Activated T-helper 1 cell treated with anti-CD3 and anti-CD28 coated beads, Interleukin-12 subunit alpha, Interleukin-12 subunit beta, Interleukin-2, Interleukin-4 antibody, amounts not matched to agents 30 ng/mL and 10 ng/mL and 1 ng/mL, durations not matched to agents 14 hours and 24 hours and 36 hours (primary cell): ENCODE measurements at places on chromosomes 3 and 15. TPM values are rescaled to one million over a fixed set of nuclear protein-coding genes. Genes with fewer than 3 reads are reported as not detected.

GRCh38 chr3:184336547-184337398 lies 627 bp upstream of the FAM131A start:
- H3K4me1 ChIP-seq: peaks cover 65% of the 10 kb centered on the region
- peaks cover 39% of the 10 kb centered on the region for H3K36me3 ChIP-seq
- H3K27ac ChIP-seq: peak overlapping the region; percentile 88
- peaks cover 2% of the 10 kb centered on the region for H3K27me3 ChIP-seq
- DNase-seq: no peak
- H3K4me3 ChIP-seq: peak overlapping the region; percentile 87

DNA sequence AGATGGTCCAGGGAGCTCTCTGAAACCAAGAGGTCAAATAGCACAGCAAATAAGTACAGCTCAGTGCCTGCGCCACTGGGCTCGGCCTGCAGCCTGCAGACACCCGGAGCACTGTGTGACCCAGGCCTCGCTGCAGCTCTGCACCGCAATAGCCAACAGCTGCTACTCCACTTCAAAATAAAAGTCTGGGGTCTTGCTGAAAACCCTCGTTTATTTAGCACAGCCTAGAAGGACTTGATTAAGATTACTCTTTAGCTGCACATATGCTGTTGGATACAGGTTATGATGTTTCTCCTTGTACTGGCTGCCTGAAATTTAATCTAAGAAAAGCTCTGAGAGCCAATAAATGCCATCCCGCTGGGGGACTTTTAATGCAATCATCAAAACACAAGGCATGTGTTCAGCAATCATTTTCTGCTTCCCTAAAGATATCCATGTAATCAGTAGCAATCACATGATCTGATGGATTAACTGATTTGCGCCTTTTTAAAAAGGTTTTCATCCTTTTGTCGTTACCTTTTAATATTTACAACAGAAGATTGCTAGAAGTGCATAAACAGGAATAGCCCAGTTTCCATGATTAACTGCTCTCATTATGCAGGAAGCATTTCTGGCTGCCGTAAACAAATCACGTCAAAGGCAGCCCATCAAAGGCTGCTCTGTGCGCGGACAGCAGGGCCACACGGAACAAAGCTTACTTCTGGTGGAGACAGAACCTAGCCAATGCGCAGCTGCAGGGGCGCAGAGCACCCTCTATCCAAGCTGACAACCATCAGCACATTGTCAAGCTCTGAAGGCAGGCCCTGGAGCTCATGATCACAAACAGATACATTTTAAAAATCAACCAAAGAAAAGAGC lies 58.8 kb downstream of the CLASP2 start:
- no peaks in the 10 kb centered on the region for H3K27me3 ChIP-seq
- H3K4me1 ChIP-seq: peaks cover 12% of the 10 kb centered on the region
- no peak overlapping the region for H3K27ac ChIP-seq
- no peak for DNase-seq
- H3K4me3 ChIP-seq: peak overlapping the region; percentile 3
- H3K36me3 ChIP-seq: peaks cover 2% of the 10 kb centered on the region

GRCh38 chr3:140472306-140473020 lies 205.4 kb upstream of the TRIM42 start:
- H3K27ac ChIP-seq: no peak overlapping the region
- H3K36me3 ChIP-seq: no peaks in the 10 kb centered on the region
- no peak for DNase-seq
- H3K4me3 ChIP-seq: no peak overlapping the region
- peaks cover 2% of the 10 kb centered on the region for H3K27me3 ChIP-seq
- no peaks in the 10 kb centered on the region for H3K4me1 ChIP-seq

DNA sequence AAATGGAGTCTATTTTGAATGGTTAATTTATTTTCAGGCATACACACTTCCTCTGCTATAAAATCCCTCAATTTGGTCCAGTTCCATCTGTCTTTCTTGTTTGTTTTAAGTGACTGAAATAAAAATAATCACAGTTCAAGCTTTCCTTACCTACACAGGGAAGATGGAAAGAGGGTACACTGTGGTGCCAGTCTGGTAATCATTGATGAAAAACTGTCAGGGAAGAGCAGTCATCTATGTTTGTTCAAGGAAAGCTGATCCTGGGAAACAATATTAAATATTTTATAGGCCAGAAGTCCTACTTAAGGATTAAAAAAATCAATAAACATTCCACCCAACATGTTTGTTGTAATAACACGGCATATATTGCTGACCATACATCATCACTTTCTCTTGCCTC lies 115.2 kb upstream of the KCNMB2 start:
- H3K36me3 ChIP-seq: no peaks in the 10 kb centered on the region
- H3K27me3 ChIP-seq: peaks cover 5% of the 10 kb centered on the region
- H3K27ac ChIP-seq: no peak overlapping the region
- no peaks in the 10 kb centered on the region for H3K4me1 ChIP-seq
- H3K4me3 ChIP-seq: no peak overlapping the region

GRCh38 chr15:85947021-85947420 lies 132.7 kb upstream of the AGBL1 start:
- H3K27ac ChIP-seq: no peak overlapping the region
- H3K36me3 ChIP-seq: no peaks in the 10 kb centered on the region
- H3K27me3 ChIP-seq: no peaks in the 10 kb centered on the region
- no peak overlapping the region for H3K4me3 ChIP-seq

Gene CDHR4
- total RNA-seq: not detected in 2 replicates

Gene GOLGA6B
- total RNA-seq: not detected in 2 replicates

GRCh38 chr3:194849166-194849875 lies 163.6 kb downstream of the FAM43A start:
- no peak overlapping the region for H3K4me3 ChIP-seq
- H3K4me1 ChIP-seq: no peaks in the 10 kb centered on the region
- no peaks in the 10 kb centered on the region for H3K36me3 ChIP-seq
- DNase-seq: no peak
- no peaks in the 10 kb centered on the region for H3K27me3 ChIP-seq

- H3K36me3 ChIP-seq: no peaks in the 10 kb centered on the region
- no peak overlapping the region for H3K27ac ChIP-seq
- DNase-seq: no peak
- peaks cover 9% of the 10 kb centered on the region for H3K4me1 ChIP-seq
- H3K27me3 ChIP-seq: peaks cover 29% of the 10 kb centered on the region
- H3K4me3 ChIP-seq: no peak overlapping the region
Measured at GRCh38 chr15:70327328-70327855, 229.7 kb upstream of the TLE3 start.

Gene SLITRK3
- not detected in 2 replicates for total RNA-seq

DNA sequence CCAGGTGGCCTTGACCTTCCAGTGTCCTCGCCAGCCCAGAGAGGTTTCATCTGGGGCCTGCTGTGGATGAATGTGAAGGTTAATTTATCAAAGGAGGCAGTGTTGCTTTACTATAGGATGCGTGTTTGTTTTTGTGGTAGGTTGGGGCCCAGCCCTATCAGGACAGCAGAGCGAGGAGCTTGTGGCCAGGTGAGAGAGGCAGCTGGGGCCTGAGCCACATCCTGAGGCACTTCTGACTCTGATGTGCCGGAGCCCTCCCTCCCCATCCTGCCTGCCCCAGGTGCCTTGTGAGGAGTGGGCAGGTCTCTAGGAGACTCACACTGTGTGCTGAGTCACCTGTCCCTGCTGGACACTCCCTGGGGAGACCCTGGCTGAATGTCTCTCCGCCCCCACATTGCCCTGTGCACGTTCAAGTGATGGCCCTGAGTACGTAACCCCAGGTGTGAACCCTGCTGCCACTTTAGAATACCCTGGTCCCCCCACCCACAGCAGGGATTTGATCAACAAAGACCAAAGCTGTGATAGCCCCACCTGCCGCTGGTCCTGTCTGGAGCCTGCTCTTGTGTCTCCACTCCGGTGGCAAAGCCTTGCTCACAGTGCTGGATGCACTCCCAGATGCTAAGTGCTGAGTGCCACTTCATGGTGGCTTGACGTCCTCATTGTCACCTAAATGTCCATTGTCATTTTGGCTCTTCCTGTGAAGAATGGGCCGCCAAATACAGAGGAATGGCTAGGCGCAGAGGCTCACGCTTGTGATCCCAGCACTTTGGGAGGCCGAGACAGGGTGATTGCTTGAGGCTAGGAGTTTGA lies 16.0 kb downstream of the FBLN2 start:
- H3K27ac ChIP-seq: no peak overlapping the region
- H3K27me3 ChIP-seq: peaks cover 7% of the 10 kb centered on the region
- no peak overlapping the region for H3K4me3 ChIP-seq
- no peak for DNase-seq

DNA sequence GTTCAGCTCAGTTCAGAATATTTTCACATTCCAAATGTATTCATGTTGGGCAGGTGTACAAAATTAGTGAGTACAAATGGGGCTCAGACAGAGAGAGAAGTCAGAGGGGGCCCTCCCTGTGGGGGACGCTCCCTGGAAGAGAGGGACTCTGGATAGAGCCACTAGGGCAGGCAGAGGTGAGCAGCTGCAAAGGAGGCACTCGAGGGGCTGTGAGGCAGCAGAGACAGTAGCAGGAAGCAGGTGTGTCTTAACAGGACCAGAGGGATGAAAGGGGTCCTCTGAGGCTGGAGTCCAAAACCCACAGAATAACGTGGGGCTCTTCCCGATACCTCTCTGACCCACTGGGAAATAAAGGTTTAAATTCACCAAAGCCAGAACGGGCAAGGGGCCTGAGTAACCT lies 127.1 kb downstream of the MEGF11 start:
- DNase-seq: no peak
- H3K36me3 ChIP-seq: no peaks in the 10 kb centered on the region
- no peak overlapping the region for H3K4me3 ChIP-seq
- H3K27ac ChIP-seq: no peak overlapping the region
- H3K4me1 ChIP-seq: no peaks in the 10 kb centered on the region

GRCh38 chr15:81242778-81243177 lies 46.1 kb downstream of the IL16 start:
- no peaks in the 10 kb centered on the region for H3K4me1 ChIP-seq
- no peak for DNase-seq
- H3K36me3 ChIP-seq: no peaks in the 10 kb centered on the region
- H3K27me3 ChIP-seq: peaks cover 8% of the 10 kb centered on the region
- H3K27ac ChIP-seq: no peak overlapping the region

Gene FOXB1
- total RNA-seq: 1.2 and 1.3 TPM in 2 replicates

- peak overlapping the region; percentile 49 for H3K27ac ChIP-seq
- DNase-seq: no peak
- peaks cover 11% of the 10 kb centered on the region for H3K4me1 ChIP-seq
- no peak overlapping the region for H3K4me3 ChIP-seq
- H3K36me3 ChIP-seq: no peaks in the 10 kb centered on the region
Measured at GRCh38 chr3:98784666-98785600, 21.8 kb downstream of the ST3GAL6 start.

DNA sequence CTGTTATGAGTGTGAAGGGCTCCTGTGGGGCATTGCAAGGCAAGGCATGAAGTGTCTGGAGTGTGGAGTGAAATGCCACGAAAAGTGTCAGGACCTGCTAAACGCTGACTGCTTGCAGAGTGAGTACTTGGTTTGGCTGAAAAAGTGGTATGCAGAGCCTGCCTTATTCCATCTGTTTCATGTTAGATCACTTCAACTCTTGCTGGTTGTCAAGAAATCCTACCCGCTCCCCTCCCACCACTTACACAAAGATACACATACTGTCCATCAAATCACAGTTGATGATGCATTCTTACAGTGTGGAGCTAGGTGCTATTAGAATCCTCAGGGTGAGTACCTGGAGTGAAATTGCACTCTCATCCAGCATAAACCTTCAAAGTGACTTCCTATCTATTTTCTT lies 272.1 kb downstream of the UNC13C start:
- H3K27ac ChIP-seq: no peak overlapping the region
- no peak overlapping the region for H3K4me3 ChIP-seq
- no peaks in the 10 kb centered on the region for H3K4me1 ChIP-seq
- no peaks in the 10 kb centered on the region for H3K27me3 ChIP-seq
- DNase-seq: no peak
- no peaks in the 10 kb centered on the region for H3K36me3 ChIP-seq

Gene C3orf85
- not detected in 2 replicates for total RNA-seq

- no peak for DNase-seq
- H3K27ac ChIP-seq: no peak overlapping the region
- no peaks in the 10 kb centered on the region for H3K4me1 ChIP-seq
- H3K27me3 ChIP-seq: no peaks in the 10 kb centered on the region
- H3K4me3 ChIP-seq: no peak overlapping the region
Measured at GRCh38 chr3:181326637-181327223, 337.2 kb upstream of the DNAJC19 start.

Gene TTLL13
- total RNA-seq: 0.29 and 0.65 TPM in 2 replicates

Gene SLC12A1
- total RNA-seq: not detected in 2 replicates

Gene GABRR3
- not detected in 2 replicates for total RNA-seq

Gene CYP8B1
- not detected in 2 replicates for total RNA-seq

DNA sequence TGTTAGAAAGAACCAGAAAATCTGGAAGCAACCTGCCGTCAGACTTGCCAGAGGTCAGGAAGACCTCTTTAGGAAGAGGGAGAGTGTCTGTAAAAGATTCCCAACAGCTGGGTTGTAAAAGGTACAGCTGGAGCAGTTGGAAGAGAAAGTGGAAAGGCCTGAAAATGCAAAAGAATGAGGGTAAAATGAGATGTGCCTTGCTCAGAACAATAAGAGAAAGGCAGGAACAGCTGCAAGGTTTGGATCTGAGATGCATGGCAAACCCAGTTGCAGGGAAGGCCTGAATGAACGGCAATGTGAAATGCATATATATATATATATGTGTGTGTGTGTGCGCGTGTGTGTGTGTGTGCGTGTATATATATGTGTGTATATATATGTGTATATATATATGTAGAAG lies 88.1 kb downstream of the ZIC1 start:
- H3K27me3 ChIP-seq: no peaks in the 10 kb centered on the region
- no peak overlapping the region for H3K27ac ChIP-seq
- no peak for DNase-seq
- no peaks in the 10 kb centered on the region for H3K4me1 ChIP-seq
- H3K36me3 ChIP-seq: no peaks in the 10 kb centered on the region
- no peak overlapping the region for H3K4me3 ChIP-seq

GRCh38 chr3:47260605-47261004 lies 22.0 kb downstream of the KIF9 start:
- no peak overlapping the region for H3K4me3 ChIP-seq
- no peaks in the 10 kb centered on the region for H3K36me3 ChIP-seq
- no peak overlapping the region for H3K27ac ChIP-seq
- H3K4me1 ChIP-seq: no peaks in the 10 kb centered on the region

Gene TM4SF1
- 0.13 and 0.22 TPM in 2 replicates for total RNA-seq

Gene CTXN2
- total RNA-seq: not detected in 2 replicates

DNA sequence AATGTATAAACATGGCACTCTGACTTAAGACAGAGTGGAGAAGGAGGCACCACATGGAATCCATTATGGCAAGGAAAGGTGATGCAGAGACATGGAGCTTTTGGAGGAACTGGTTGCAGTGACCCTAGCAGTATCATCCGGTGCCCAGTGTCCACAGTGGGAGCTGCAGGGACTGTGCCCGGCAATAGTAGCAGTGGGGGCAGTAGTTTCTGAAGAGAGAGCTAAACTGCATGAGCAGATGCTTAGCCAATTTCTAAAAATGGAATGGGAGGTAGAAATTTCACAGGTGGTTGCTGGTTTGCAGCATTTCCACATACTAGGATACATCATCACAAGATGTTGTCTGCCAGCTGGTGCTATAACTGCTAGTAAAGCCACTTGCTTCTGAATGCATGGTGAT lies 7.8 kb upstream of the TM2D3 start:
- peaks cover 29% of the 10 kb centered on the region for H3K36me3 ChIP-seq
- no peak overlapping the region for H3K27ac ChIP-seq
- no peak for DNase-seq
- H3K4me3 ChIP-seq: no peak overlapping the region
- H3K4me1 ChIP-seq: peaks cover 12% of the 10 kb centered on the region

Gene DUOXA2
- total RNA-seq: not detected in 2 replicates
